ENCODE measurements at places on chromosomes 12 and 14.

DNA sequence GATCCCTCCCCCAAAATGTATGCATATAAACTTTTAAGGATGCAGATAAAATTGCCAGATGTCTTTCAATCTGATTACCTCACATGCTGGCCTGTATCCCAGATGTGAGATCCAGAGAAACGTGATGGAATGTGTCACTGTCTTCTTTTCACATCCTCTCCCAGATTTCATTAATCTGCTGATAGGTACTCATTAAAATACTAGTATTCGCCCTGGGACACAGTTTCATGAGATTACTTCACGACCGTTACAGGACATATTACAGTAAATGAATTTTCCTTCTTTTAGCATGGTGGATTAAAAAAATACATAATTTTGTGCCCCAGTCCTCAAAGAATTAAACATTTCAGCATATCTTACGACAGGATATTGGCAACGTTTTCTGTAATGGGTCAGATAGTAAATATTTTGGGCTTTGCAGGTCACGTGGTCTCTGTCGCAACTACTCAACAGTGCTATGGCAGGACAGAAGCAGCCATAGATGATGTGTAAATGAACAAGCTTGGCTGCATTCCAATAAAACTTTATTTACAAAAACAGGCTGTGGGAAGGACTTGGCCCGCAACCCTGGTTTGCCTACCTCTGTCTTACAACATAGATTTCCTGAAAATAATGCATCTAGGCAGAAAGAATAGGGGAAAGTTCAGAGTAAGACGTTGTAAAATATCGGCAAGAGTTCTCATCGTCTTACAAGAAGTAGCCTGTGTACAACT is 156.0 kb upstream of the DIO3 start:
- DNase-seq, result no peak

DNA sequence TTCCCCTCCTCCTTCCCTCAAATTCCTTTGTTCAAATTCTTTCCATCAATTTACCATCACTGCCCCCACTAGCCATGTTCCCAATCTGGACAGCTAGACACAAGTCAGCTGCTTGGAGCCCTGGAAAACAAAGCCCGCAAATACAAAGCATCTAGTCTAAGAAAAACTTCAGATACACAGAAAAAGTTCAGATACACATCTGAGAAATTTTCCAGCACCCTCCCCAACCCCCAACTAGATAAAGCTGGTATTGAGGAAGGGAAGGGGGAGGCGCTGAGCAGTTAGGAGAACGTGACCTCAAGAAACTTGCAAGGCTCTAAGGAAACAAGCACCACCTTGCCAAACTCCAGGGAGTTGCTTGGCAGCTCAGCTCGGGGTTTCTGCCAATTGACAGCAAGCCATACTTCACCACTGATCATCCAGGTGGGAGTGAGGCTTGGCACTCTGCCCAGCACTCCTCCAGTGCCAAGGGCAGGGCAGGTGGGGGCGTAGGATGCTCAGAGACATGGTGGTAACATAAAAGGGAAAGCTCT is 5.1 kb upstream of the CNIH1 start:
- peak; percentile 91 for DNase-seq

DNA sequence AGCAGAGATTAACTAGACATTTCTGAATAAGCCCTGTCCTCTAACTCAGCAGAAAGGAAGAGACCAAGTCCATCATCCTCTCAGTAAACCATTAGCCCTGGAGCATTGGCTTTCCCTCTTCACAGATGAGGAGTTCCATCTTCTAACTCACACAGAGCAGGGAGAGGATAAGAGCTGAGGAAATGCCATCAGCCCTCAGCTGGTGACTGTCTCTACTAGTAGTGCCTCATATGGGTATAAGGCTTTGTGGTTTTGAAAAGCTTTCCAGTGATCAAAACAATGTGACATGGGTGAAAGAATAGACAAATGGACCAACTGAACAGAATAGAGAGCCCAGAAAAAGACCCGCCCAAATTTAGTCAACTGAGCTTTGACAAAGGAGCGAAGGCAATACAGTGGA is 197.2 kb upstream of the NUDT4 start:
- no peak for DNase-seq

- no peak for DNase-seq
Measured at GRCh38 chr14:105382343-105383082, 15.8 kb upstream of the TEX22 start.

GRCh38 chr12:26810330-26810729 is 22.7 kb downstream of the ITPR2 start:
- DNase-seq, result no peak

- DNase-seq, result peak; percentile 20
Measured at GRCh38 chr14:92944976-92945375, 22.0 kb downstream of the CHGA start.

DNA sequence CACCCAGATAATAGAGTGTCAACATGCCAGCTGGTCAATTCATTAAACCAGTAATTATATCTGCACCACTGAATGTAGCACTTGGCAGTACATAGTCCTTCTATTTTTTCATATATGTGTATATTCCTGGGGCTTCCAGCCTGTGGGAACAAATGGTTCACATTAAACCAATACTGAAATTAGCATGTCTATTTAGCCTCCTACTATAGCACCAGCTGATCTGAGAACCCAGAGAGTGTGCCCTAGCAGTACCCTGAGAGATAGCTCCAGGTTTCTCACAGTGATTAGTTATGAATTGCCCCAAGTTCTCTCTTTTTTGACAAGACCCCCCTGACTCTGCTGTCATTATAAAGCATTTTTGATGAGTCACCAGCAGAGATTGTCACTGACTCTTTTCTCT is 1097.3 kb upstream of the FLRT2 start:
- DNase-seq, result peak; percentile 73

- DNase-seq, result no peak
Measured at GRCh38 chr14:100898935-100899883, 4.3 kb downstream of the RTL1 start.

- peak; percentile 76 for DNase-seq
Measured at GRCh38 chr12:6961695-6962284, 8.7 kb downstream of the PHB2 start.

GRCh38 chr14:100532154-100532861 is 54.9 kb downstream of the BEGAIN start:
- DNase-seq, result no peak

- no peak for DNase-seq
Measured at GRCh38 chr12:109947521-109947920, 47.4 kb downstream of the TCHP start.

GRCh38 chr14:54173802-54174201 is 217.2 kb upstream of the BMP4 start:
- no peak for DNase-seq

GRCh38 chr12:96445691-96446583 is 43.4 kb upstream of the CFAP54 start:
- DNase-seq, result no peak

DNA sequence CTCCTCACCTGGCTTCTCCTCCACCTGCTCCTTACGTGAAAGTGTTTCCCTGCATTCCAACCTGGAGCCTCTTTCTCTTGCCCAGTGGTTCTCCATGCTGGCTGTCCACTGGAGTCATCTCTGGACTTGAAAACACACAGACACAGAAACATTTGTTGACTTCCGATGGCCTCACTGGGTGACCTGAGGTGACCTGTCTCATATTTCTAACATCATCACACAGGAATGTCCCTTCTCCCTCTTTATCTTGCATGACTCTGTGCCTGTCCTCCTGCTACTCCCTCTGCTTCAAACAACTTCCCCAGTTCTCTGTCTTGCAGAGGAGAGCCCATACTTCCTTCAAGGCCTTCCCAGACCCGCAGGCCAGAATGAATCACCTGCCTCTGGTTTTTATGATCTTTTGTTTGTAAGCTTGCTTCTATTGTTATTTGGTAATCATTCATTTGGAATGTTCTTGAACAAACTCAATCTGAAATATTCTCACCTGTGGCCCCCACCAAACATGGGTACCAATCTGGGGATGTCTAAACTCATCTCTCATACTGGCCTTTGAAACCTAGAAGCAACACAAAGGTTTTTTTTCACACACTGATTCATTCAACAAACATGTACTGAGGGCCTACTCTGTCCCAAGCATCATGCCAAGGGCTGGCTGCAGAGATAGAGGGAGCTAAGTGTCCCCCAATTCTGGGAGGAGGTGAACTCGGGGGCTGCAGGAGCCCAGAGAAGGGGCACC is 9.7 kb upstream of the RIN3 start:
- DNase-seq, result no peak

DNA sequence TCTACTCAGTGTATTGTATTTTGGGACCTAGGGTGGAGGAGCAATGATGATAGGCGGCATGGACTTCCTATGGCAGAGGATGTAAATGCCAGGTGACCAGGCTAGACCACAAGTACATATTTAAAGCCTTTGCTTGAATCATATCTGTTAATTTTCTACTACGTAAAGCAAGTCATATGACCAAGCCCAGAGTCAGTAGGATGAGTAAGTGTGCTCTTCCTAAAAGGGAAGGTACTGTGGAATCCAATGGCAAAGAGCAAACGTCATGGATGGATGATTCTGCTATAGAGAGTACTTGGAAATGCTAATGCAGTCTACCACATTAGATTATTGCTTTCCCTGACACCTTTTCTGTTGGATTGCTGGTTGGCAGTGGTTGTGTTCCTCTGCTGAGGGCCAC is 16.8 kb downstream of the GPATCH2L start:
- no peak for DNase-seq

GRCh38 chr12:16076557-16076956 is 165.4 kb downstream of the DERA start:
- peak; percentile 38 for DNase-seq

DNA sequence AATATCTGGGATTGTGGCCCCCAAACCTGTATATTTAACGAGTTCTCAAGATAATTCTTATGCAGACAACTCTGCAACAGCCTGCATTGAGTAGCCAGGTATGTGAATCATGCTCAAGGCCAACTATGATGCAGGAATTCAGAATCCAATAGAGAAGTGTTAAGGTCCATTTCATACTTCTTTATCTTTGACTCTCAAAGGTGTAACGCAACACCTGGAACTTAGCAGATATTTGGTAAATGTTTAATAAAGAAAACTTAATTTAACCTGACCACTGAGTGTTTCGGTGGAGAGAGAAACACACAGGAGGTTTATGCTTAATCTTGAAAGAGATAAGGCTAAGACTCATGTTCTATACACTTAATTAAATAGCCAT is 156.5 kb upstream of the PLEKHG7 start:
- DNase-seq, result no peak

- no peak for DNase-seq
Measured at GRCh38 chr14:99378782-99379214, 101.9 kb downstream of the SETD3 start.

DNA sequence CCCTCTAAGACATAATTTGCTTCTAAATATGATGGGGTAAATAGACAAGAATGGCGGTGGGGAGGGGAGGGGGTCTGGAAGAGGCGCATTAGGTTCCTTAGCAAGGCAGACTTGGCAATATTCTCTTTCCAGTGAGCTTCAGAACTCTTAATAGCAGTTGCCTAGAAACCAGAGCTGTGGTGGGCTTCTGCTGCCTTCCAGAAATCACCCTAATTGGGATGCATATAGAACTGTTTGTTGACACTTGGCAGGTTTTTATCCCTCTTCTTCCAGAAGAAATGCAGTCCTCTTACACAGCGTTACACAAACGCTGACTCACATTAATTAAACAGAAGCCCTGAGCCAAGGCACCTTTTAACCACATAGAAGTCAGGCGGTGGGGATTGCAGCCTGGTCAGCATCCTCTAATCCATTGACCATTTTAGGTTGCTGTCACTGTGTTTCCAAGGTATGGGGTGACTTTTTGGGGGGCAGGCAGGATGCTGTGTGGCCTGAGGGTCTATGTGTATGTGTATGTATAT is 114.1 kb downstream of the CCDC60 start:
- peak; percentile 29 for DNase-seq

- peak; percentile 4 for DNase-seq
Measured at GRCh38 chr12:958588-959123, 9.2 kb upstream of the RAD52 start.

DNA sequence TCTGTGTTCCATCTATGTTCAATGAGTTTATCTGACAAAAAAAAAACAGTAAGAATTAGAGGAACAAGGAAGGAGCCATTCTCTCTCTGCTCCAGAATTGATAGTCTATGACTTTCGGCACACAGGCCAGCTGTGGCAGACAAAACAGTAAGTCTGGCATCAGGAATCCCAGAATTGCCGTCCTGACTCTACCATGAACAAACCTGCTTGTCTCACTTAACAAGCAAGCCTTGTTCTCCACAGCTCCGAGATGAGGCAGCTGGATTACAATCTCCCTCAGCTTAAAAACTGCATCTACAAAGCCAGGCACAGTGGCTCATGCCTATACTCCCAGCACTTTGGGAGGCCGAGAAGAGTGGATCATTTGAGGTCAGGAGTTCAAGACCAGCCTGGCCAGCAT is 153.6 kb upstream of the TMCC3 start:
- DNase-seq, result no peak

Data from COR-L47 (cell line).